Stimulated activated CD8-positive, alpha-beta memory T cell treated with anti-CD3 and anti-CD28 coated beads, Interleukin-15, amount 100 ng/mL, for 4 hours (primary cell): ENCODE measurements at places on chromosomes 11 and 22.
A peak's percentile ranks its signal among the peaks of the same experiment; 100 is the strongest.

DNA sequence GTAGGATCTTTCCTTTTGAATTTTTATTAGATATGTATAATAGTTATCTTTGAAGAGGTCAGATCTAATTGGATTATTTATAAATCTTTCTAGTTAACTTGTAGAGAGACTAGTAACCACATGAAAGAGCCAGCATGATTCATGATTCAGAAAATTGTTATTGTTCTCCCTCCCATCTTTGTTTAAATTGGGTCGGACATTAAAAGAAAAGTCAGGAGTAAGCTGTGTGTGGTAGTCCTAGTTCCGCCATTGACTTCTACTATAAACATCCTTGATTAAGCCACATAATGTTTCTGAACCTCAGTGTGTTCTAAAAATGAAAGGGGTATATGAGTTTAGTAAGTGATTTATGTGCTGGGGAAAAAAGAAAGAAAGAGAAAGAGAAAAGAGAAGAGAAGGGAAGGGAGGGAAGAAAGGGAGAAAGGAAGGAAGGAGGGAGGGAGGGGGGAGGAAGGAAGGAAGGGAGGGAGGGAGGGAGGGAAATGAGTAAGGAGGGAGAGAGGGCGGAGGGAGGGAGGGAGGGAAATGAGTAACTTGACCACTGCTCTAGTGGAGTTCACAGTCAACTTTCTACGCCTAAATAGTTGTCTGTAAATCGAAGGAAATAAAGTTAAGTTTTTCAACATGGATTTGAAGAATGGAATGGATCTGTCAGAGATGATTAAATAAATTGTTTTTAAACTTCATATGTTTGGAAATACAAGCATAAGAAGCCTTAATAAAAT is 32.9 kb downstream of the SIK2 start:
- no peak for DNase-seq

GRCh38 chr11:83151274-83151977 is 5.5 kb upstream of the PCF11 start:
- no peak for DNase-seq

DNA sequence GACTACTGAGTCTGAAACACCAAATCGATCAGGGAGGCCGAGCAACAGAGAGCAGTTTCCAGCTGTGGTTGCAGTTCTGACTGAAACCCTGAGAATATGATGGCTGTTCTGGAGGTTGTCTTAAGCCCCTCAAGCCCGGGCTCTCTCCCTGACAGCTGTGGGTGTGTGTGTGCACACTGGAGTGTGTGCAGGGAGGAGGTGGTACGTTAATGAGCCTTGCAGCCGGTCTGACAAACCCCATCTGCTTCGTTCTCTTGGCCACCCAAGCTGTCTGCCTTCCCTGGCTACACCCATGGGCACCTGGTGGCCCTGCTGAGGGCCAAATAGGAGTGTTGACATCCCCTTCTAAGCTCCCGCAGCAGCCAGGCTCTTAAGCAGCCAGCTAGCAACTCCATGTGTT is 189.8 kb downstream of the KIRREL3 start:
- DNase-seq, result no peak

- DNase-seq, result no peak
These were observed 14.6 kb downstream of the SCGB2A1 start for GRCh38 chr11:62223095-62223494.

- DNase-seq, result no peak
These were observed 46.9 kb downstream of the MICAL2 start for GRCh38 chr11:12157241-12157661.

- DNase-seq, result peak; percentile 40
These were observed 1.1 kb downstream of the EIF4G2 start for GRCh38 chr11:10807493-10808234.

DNA sequence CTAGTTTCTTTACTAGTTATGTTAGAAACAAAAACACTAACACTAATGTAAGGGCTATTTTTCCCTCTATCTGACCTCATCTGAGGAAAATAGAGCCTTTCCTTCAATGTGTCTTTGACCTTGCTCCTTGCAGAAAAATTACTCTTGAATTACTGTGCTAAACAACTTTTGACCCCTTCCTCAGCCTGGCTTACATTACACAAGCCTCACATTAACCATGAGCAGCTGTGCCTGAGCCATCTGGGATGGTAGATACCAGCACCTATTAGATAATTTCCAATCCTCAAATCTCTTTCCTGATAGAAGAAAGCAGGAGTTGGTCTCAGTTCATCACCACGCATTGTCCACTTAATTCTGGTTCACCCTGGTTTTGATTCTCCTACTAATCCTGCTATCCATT is 134.4 kb upstream of the NCAM1 start:
- DNase-seq, result no peak

DNA sequence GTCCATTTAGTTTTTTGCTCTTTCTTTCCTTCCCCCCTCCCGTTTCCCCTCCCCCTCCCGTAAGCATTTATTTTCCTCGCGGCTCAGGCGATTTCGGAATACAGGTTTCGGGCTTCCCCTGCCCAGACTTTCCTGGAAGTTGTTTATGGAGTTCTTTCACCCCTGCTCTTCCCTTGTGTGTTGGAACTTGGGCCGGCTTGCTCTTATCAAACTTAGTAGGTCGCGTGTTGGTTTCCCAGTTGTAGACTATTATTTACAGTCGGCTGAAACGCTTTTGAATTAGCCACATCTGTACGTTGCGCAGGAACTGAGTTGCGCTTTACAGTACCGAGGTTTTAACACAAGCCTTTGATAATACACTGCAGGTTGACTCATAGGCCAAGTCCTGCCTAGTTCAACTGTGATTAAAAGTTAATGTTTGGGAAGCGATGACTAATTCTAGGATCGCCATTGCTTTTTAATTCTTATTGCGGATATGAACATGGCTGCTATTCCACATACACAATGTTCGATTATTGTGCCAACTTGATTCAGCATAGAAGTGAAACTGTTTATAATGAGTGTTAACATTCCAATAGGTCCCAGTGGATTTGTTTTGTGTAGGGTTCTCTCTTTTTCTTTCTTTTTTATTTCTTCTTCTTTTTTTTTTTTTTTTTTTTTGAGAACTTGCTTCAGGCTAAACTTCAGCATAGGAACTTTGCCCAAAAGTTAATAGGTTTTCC is 1.7 kb downstream of the YAP1 start:
- no peak for DNase-seq

GRCh38 chr22:42905702-42906183 is 48.7 kb upstream of the ARFGAP3 start:
- DNase-seq, result no peak

DNA sequence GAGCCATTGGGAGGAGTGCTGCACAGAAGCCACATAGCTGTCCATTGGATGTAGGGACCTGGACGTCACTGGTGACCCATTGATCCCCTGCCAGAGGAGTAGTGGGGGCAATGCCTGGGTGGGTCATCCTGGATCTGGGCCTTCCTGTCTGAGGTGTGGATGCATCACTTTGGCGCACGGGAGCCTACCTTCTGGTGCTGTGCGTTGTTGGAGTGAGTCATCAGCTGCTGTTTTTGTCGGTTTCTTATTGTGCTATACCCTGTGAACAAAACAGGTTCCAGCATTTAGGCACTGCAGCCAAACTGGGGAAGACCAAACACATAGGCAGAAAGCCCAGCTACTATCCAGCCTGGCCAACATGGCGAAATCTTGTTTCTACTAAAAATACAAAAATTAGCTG is 3.2 kb downstream of the TAF6L start:
- no peak for DNase-seq

DNA sequence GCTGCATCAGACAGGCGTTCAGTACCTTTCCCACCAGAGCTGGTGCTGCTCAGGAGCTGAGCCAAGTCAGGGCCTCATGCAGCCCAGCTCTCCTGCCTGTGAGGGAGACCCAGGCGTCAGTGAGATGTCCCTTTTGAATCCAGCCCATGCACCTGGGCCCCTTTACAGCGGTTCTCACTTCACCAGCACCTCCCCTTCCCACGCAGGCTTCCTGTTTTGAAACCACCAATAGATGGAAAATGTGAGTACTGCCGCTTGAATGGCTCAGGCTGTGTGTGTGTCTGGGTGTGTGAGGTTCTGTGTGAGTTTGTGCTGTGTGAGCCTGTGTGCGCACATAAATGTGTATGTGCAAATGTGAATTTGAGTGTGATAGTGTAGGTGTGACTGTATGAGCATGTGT is 88.4 kb downstream of the UBASH3B start:
- DNase-seq, result peak; percentile 81
